ENCODE measurements at places on chromosomes 5 and 9. TPM values are rescaled to one million over a fixed set of nuclear protein-coding genes. Genes with fewer than 3 reads are reported as not detected.

The EPB41L4A gene
- total RNA-seq, result 39.3 TPM

The FRMD3 gene
- total RNA-seq, result 7.4 TPM

The SAXO1 gene
- total RNA-seq, result 0.29 TPM

The SURF2 gene
- total RNA-seq, result 9.2 TPM

The SLC36A2 gene
- total RNA-seq, result not detected

The NUTM2G gene
- total RNA-seq, result not detected

The ATP10B gene
- total RNA-seq, result 0.32 TPM

The ESM1 gene
- 0.49 TPM for total RNA-seq

The MIER3 gene
- total RNA-seq, result 27.2 TPM

The TSSK1B gene
- total RNA-seq, result 0.18 TPM

The TAF11L5 gene
- total RNA-seq, result not detected

The NPR3 gene
- 15.2 TPM for total RNA-seq

The PCDHGB6 gene
- 14.6 TPM for total RNA-seq

The ANKRD34B gene
- not detected for total RNA-seq

The IL3 gene
- not detected for total RNA-seq

The DMRT3 gene
- total RNA-seq, result 1.2 TPM

The OTP gene
- not detected for total RNA-seq

The NR5A1 gene
- total RNA-seq, result not detected

The RABEPK gene
- total RNA-seq, result 15.4 TPM

The INSYN2B gene
- total RNA-seq, result 0.10 TPM

The PCDHGA9 gene
- 8.2 TPM for total RNA-seq

The ENHO gene
- not detected for total RNA-seq

The PHF24 gene
- total RNA-seq, result 0.88 TPM

The ZDHHC11 gene
- 26.0 TPM for total RNA-seq

The EGR1 gene
- 669 TPM for total RNA-seq

The SLC22A4 gene
- total RNA-seq, result 4.6 TPM

The STKLD1 gene
- not detected for total RNA-seq

The ARID3C gene
- not detected for total RNA-seq
